Left lung (tissue), 14 donors: ENCODE measurements at places on chromosomes 11 and 22.

GRCh38 chr11:74453373-74453975 is 13.9 kb downstream of the KCNE3 start:
- peak; percentile 65 for DNase-seq

DNA sequence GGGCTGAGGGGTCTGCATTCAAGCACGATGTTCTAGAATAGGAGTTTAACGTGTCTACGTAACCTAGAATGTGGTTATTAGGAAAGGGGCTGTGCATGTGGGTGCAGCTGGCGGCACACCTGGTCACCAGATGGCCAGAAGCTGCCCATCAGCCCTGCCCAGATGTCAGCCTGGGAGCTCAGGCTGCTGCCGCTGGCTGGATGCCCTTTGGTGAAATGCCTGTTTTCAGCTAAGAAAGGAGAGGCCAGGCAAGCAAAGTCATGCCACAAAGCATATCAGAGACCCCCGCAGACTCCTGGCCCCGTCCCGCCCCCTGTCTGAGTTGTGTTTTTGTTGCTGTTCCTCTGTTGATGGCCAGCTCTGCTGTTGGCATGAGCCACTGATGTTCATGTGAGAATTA is 11.3 kb upstream of the ADORA2A start:
- no peak for DNase-seq

DNA sequence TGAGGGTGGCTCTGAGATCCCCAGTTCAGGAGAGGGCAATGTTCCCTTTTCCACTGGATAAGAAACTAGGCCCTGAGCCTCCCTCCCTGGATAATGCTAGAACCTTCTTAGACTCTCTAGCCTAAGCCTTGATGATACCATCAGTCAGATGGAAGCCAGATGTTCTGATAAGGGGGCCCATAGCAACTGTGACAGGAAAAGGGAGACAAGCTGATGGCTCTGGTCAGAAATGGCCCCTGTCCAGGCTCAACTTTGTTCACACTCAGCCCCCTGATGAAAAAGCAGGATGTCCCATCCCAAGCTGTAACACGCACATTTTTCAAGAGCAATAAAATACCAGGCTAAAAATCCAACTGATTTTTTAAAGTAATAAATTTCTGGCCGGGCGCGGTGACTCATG is 7.2 kb upstream of the OAF start:
- no peak for DNase-seq

- no peak for DNase-seq
These were observed 22.2 kb downstream of the P2RY2 start for GRCh38 chr11:73240190-73240781.

- DNase-seq = peak; percentile 83
These were observed 50.3 kb downstream of the PKNOX2 start for GRCh38 chr11:125214601-125215565.

GRCh38 chr11:27722117-27722952 is 22.1 kb upstream of the BDNF start:
- DNase-seq = no peak

DNA sequence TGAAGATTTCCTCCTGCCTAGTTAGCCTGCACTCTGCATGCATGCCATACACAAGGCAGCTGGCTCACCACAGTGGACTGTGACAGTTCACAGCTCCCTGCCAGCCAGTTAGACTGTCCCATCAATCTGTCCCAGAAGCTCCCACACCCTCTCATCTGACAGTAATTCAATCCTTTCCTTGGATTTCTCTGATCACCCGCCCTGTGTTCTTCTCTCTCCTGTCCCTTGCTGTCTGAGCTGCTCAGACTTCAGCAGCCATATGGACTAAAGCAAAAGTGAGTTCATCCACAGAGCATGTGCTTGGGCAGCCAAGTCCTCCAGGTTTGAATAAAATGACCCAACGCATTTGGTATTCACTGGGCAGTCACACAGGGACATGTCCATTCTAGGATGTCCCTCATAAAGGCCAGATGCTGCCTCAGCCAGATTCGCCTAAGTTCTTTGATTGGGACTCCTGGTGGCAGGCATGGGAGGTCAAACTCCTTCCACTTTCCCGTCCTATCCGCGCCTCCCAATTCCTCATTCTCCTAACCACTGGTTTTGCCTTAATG is 54.5 kb upstream of the ZBTB44 start:
- DNase-seq = no peak

GRCh38 chr11:120512739-120513435 is 1.3 kb downstream of the GRIK4 start:
- DNase-seq = peak; percentile 61

DNA sequence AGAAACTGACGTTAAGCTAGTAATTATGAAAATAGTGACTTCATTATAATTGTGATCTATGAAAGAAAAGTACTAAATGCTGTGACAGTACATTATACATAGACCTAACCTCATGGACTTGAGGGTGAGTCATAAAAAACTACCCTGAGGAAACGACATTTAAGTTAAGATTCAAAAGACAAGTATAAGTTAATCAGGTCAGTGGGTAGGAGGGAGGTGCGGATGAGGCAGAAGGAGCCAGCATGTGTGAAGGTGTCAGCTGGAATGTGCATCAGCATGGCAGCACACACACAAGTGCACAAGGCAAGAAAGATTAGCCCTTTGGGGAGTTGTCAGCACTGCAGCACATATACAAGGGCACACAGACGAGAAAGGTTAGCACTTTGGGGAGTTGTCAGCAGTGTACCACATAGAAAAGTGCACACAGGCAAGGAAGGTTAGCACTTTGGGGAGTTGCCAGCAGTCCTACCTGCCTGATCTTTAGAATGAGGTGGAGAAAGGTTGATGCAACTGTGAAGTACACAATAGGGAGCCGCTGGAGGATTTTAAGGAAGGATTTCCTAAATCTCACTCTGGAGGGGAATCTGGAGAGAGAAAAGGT is 31.6 kb upstream of the CAVIN3 start:
- no peak for DNase-seq

DNA sequence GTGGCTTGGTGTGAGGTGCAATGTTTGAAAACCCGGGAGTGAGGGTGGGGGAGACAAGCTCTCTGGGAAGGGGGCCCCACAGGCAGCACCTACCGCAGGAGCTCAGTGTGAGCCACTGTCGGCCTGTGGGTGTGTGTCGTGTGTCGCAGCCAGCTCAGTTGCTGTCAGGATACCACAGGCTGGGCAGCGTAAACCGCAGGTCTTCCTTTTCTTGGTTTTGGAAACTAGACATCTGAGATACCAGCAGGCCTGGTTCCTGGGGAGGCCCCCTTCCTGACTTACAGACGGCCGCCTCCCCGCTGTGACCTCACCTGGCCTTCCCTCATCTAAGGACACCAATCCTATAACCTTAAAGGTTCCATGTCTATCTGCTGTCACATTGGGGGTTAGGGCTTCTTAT is 19.4 kb downstream of the IRF7 start:
- no peak for DNase-seq

DNA sequence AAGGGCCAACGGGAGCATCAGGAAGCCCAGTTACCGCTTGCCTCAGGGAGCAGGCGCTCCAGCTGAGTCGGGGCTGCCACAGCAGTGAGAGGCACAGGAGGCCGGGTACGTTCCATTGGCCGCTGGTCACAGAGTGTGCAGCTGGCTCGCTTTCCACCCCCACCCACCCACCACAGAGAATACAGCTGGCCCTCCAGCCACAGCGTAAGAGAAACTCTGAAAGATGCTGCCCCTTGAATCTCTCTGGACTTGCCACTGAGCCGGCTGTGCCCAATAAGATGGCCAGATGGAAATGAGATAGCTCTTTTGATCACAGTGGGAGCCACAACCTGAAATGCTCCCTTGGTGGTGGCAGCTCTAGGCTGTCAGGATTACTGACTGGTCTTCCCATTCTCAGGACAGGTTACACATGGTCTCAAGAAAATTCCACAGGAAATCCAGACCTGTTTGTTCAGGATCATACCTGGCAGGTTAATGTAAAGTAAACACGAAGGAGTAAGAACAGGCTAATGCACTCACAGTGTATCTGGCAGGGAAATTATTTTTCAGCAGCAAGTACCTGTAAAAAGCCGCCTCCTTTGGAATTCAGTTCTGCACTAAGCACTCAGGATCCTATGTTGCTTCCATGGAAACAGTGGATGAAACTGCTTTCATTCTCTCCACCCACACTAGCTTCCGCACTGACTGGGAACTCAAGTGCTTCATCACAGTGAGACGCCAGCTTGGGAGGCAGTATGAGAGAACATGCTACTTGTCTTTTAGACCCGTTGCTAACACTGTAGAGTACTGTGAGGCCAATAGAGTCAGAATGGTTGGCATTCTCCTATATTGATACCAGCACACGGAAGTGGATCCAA is 16.5 kb downstream of the SIAE start:
- no peak for DNase-seq

DNA sequence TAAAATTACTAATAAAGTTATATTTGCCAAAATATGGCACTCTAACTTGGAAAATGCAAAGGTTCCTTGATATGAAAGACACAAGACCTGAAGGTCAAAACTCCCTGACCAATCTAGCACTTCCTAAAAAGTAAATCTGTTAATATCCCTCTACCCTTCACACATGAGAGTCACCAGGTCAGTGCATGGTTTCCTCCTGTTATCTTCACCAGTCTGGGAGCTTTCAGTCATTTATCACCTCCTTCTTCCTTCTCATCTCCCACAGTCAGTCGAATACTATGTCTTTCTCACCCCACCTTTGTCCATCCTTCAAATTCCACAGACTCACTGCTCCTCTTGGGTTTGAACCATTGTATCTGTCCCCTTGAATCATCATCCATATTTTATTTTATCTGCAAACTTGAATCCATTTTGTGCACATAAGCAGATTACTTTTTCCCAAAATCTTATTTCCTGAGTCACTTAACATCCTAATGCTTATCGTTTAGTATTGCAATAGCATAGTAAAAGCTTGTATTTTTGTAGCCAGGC is 2.6 kb downstream of the HBE1 start:
- DNase-seq = no peak

DNA sequence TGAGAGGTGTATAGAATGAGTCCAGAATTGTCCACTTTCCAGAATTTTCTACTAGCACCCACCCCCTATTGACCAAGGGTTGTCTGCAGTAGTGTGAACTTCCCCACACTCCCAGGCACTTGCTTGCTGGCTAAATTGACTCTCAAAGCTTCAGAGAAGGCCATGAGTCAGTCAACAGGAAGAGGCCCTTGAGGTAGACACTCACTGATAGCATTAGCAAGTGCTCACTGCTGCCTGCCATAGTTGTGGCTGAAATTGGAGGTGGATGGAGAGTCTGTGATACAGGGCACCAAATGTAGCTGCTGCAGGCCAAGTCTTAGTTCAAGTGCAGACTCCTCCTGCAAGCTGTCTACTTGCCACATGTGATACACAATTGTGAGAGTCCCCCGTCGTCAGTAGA is 156.8 kb downstream of the SPON1 start:
- no peak for DNase-seq

- DNase-seq = peak; percentile 78
These were observed 18.9 kb downstream of the LIMK2 start for GRCh38 chr22:31230871-31231621.

DNA sequence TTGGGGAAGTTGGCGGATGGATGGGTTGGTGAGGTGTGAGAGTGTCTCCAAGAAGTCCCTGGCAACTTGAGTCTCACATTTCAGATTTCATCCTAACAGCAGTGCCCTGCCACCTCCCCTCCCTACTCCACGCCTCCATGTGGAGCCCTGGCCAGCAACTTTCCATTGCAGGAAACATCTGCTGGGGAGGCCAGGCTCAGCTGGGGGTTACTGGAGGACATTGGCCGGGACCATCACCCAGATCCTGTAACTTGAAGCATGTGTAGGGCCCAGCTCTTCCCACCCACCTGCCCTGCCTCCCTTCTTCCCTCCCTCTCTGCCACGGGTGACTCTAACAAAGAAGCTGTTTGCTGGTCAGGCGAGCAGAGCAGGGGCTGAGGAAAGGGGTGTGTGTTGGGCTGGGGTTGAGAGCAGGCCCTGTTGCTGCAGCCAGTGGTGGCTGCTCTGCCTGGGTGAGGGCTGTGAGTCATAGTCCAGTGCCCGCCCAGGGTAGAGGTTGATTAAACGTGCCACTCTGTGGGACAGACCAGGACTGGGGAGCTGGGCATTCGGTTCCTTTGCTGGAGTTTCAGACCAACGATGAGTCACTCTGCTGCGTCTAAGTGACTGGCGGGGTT is 64.0 kb downstream of the SCN3B start:
- no peak for DNase-seq

DNA sequence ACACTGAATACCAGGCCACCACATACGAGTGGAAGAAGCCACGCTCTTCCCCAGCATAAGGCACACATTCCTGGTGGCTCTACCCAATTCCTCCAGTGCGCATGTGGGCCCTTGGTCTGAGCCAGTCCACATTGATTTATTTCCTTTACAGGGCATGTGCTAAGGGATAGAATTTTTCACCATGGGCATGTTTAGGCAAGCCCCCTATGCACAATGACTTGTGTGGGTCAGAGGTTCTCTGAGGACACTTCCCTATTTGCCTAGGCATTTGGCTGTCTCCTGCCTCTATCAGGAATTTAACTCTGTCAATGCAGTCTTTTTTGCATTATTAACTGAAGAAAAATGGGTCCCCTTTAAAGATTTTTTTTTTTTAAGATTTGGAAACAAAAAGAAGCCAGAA is 718.1 kb downstream of the NTM start:
- no peak for DNase-seq

DNA sequence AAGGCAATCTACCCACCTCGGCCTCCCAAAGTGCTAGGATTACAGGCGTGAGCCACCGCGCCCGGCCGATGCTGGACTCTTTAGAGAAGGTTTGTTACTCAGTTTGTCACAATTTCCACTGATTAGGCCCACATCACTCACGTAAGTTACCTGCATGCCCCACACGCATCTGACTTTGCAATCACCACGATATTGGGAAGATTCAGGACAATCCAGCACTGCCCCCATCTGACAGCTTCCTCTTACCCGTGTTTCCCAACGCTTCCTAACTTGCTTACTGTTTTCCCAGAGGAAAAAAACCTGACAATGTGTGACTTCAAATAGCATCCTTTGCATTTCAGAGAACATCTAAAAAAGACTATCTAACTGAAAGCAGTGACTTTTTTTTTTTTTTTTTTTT is 21.8 kb upstream of the EIF3M start:
- no peak for DNase-seq

- DNase-seq = no peak
These were observed 11.4 kb downstream of the UCP2 start for GRCh38 chr11:73971175-73971719.

GRCh38 chr22:44448271-44448830 is 49.7 kb downstream of the RTL6 start:
- DNase-seq = peak; percentile 77

DNA sequence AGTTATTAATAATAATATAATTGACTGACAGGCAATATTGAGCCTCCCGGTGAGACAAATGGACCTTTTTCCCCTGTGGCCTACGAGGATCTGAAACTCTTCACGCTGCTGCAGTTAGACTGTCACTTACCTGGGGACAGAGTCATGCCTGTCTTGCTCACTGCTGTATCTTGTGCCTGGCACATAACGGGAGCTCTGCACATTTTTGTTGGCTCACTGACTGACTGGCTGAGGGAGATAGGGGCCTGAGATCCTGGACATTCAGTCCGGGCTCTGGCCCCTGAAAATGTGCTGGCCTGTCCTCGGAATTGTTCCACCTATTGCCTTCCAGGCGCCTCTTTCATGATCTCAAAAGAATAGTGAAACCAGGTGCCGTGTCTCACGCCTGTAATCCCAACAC is 743 bp upstream of the CD3D start:
- DNase-seq = no peak

GRCh38 chr22:24155627-24156140 is 25.6 kb upstream of the SUSD2 start:
- DNase-seq = peak; percentile 78
